ENCODE measurements at places on chromosomes 6 and 20.

GRCh38 chr6:2175825-2176224 is 69.6 kb downstream of the GMDS start:
- DNase-seq: no peak

DNA sequence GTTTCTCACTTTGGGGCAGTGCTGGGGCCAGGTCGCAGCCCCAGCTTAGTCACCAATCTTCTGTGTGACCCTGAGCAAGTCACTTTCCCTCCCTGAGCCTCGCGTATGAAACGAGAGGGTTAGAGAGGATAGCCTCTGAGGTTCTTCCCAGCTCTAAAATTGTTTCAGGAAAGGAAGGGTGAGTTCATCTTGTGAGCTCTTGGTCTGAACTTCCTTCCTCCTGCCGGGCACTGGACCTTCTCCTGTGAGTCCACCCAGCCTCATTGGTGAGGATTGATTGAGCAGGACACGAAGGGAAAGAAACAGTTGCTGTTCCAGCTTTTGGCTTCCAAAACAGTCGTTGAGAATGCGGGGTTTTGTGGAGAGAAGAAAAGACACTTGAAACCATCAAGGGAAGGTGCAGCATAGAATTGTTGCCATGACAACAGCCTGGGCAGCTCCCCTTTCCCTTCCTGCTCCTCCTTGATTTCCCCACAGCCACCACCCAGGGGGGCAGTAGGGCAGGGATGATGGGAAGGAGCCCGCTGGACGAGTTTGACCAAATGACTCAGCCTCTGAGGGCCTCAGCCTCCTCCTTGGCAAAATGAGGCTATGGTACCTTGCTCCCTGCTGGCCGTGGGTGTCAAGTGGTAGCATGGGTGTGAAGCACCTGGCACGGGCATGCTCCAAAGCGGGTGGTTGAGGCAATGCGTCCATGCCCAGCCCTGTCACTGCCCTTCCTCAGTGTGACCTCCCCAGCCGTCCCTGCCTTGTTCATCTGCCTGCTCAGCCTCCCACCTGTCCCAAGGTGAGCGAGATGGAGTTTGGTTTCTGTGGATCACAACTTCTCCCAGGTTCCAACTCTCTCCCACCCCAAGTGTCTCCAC is 107.8 kb downstream of the CDC5L start:
- no peak for DNase-seq

DNA sequence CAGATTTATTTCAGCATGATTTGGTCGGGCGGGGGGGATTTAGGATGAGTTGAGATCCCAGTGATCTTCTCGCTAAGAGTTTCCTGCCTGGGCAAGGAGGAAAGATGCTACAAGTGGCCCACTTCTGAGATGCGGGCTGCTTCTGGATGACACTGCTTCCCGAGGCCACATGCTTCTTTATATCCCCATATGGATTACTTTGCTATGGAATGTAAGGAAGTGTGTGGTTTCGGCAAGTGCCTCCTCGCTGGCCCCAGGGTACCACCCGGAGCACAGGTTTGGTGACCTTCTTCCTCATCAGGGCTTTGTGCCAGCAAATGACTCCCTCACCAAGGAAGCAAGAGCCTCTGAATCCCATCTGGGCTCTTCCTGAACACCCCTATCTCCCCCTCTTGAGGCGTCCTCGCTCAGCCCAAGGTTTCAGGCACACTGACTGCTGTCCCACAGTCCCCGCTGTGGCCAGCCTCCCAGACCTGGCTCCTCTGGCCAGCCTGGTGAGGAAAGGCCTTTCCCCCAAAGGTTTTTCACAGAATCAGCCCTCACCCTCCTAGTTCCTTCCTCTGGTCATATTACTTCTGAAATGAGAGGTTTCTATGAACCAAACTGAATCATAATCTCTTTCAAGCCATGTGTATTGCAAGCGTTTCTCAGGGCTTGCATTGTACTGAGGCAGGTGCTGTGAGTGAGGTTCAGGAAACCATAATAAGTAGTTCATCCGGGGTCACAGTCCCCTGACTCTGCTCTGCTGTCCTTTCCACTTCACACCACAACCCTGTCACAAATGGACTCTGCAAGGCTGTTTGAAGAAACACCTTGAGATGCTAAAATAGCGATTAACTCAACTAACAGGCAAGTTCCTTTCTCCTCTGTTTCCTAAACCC is 41.7 kb upstream of the IL17A start:
- DNase-seq: no peak

DNA sequence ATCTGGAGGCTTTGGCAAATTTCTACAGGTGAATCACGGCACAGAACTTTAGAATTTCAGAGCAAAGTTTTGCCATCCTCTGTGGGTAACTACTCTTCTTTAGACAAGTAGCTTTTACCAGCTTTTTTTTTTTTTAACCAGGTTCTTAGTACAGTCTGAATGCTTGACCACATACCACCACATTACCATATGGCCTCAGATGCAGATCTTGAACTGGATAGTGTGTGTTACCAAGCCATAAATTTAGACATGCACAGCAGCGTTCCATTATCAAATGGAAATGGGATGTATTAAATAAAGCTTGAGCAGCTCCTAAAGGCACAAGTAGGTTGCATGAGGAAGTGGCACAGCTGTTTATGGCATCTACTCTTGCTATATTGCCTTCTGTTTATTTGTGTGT is 38.3 kb upstream of the PRSS16 start:
- DNase-seq: no peak

DNA sequence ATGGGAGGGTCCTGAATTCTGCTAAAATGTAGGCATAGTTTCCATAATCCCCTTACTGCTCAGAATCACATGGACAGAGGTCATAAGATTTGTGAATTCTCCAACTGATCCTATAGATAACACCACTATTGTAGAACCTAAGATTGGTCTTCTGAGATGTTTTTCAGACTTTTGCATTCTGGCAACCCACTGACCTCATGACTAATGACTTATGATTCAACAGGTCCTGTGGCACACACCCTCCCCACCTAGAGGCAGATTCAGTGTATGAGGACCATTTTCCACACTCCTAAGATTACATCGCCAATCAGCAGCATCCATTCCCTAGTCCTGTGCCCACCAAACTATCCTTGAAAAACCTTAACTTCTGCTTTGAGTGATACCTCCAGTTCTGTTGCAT is 207.2 kb downstream of the BTBD9 start:
- DNase-seq: peak; percentile 29

DNA sequence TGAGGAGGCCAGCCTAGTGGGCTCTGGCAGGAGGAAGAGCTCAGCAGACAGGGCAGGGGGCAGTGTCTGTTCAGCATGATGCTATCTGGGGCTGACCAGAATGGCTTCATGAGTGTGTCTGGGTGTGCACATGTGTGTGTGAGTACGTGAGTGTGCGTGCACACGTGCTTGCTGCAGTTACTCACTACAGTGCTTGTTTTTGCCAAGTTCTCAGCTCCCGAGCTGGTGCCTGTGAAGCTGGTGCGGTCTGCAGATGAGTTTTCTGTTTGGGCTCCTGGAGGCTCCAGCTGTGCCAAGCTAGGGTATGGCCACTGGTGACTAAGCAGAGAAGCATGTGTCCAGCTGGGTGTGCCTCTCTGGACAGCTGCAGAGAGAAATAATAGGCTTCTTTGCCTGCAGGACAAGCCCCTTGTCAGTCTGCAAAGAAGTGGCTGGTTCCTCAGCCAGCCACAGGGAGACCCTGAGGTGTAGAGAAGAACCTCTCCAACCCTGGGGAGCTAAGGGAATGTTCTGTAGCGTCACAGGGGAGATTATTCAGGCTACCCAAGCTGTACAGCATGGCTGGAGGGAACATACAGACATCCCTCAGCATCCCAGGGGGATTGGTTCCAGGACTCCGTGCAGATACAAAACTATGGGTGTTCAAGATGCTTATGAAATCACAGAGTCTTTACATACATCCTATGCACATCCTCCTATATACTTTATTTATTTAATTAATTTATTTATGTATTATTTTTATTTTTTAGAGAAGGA is 40.2 kb upstream of the FAM50B start:
- DNase-seq: peak; percentile 96

DNA sequence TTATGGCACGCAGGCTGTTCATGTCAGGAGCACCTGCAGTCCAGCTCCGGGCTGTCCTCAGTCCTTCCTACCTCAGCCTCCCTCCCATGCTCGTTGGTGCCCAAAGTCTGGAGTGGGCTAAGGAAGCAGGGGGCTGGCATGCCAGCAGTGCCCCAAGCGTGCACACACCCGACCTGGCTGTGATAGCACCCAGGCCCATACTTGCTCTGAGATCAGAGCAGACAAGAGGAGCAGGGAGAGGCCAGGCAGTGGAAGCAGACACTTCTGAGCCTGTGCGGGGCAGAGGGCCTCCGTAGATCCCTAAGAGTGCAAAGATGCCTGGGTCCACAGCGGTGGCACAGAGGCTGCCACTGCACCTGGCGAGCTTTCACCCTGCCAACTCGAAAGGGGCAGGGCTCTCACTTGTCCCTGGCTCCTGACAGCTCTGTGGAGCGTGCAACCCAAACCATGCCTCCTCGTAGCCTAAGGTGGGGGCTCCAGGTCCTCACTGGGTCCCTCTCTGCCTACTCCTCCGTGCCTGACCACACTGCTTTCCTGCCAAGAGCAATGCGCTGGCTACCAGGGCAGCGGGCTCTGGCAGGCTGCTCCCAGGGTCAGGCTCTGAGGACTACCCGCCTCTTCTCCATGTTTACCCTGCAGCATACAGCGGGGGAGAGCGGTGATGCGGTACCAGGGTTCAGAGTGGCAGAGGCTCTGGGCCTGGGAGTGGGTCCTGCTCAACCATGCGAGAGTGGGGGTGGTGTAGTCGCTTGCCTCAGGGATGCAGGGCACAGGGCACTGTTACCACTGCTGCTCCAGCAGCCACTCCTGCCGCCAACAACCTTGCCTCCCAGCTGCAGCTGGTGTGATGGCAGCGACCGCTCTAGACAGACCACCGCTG is 59.5 kb downstream of the MANEA start:
- no peak for DNase-seq

DNA sequence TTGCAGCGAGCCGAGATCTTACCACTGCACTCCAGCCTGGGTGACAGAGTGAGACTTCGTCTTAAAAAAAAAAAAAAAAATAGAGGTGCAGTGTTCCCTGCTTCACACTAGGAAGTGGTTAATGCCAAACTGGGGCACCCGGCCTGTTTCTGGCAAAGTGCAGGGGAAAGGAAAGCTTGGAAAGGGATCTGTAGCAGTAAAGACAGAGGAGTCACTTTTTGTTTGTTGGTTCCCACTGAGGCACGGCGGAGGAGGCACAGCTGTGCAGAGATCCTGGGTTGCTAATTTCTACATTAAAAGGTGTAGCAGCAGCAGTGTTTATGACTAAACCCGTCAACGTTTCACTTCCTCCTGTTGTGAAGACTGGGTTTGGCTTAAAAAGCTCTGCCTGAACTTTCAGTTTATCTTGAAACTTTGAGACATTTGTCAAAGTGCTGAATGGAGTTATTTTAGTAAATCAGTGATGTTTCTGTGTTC is 125.6 kb downstream of the CARMIL1 start:
- DNase-seq: no peak
